ENCODE measurements at places on chromosomes 11 and 22.

DNA sequence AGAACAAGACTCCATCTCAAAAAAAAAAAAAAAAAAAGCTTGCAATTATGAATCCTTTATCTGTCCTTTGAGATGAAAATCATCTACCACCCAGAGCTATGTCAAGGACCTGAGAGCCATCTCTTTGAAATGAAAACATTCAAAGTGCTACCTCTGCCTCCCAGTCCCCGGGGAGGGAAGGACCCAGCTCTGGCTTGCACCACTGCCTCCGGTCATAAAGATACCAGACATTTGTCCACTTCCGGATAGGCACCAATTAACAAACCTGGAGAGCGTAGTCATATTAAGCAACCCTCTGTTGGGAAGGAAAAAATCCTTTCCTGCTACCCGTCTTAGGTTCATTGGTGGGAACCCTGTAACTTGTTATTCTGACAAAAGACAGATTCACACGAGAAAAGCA, 98.6 kb downstream of the ARHGAP8 start:
- no peak for DNase-seq

GRCh38 chr11:46356924-46357482, 9.7 kb downstream of the DGKZ start:
- DNase-seq, result peak; percentile 90

- peak; percentile 42 for DNase-seq
Measured at GRCh38 chr11:108135845-108136544, 14.6 kb downstream of the ACAT1 start.

DNA sequence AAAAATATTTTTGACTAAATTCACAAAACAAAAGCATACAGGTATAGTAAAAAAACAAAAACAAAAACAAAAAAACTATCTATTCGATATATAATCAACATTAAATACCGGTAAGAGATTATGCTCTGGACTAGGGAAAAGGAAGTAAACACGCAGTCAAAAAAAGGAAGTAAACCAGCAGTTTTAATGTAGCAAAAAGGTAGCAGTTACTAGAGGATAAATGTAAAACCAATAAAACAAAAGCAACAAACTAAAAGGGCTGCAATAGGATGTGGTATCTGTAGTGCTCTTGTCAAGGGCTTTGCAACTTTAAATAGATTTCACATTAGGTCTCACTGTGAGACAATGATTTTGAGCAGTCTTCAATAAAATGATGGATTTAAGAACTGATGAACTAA, 2.4 kb downstream of the TRIM22 start:
- no peak for DNase-seq

DNA sequence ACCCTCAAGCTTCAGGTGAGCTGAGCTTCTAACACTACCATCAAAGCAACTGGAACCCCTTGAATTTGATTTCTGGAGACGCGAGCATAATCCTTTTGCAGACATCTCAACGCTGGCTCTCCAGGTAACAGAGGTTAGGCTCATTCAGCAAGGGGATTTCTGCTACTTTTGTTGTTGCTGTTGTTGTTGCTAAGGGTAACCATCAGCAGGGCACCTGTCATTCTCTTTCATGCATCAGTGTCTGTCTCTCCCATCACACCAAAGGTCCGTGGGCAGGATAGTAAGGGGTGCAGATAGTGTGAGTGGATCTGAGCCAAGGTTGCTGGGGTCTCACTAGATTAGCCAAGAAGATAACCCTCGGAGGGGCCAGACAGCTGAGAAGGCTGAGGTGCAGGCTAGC, 90.3 kb downstream of the TP53I11 start:
- no peak for DNase-seq

GRCh38 chr11:5605849-5606248, 9.4 kb downstream of the TRIM6 start:
- peak; percentile 94 for DNase-seq

- no peak for DNase-seq
Measured at GRCh38 chr11:70030412-70030811, 47.7 kb upstream of the ANO1 start.

DNA sequence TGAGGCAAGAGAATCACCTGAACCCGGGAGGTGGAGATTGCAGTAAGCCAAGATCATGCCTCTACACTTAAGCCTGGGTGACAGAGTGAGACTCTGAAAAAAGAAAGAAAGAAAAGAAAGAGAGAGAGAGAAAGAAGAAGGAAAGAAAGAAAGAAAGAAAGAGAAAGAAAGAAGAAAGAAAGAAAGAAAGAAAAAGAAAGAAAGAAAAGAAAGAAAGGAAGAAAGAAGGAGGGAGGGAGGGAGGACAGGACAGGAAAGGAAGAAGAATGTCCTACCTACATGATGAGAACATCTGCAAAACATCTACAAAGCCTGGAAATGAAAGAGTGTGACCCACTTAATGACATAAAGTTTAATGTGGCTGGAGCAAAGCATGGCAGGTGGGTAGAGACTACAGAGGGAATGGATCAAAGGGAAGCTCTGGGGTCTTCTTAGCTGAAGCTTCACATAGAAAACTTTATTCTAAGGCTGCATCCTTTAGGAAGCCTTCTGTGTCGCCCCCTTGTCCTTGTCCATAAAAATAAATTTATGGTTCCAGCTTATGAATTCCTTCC, 112.3 kb upstream of the ASPHD2 start:
- DNase-seq, result no peak

DNA sequence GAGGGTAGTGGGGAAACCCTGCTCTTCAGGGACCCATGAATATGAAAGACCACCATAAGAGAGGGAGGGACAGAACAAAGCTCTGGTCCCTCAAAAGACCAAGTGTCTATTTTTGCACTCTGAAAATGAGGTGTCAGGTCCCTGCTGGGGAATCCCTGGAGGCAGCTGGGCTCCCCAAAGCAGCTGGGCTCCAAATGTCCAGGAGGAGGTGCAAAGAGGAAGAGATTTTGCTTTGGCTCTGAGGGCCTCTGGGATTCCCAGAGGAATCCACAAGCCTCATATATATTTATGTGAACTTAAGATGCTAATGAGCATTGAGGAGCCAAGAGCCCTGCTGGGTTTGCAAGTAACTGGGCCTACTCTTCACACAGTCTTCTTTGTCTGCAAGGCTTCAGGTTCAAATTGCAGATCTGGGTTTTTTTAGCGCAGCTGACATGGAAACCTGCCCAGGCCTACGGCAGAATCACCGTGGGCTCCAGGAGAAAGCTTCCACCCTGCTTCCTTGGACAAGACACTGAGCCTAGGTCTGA, 26.0 kb downstream of the CLMP start:
- DNase-seq, result no peak

DNA sequence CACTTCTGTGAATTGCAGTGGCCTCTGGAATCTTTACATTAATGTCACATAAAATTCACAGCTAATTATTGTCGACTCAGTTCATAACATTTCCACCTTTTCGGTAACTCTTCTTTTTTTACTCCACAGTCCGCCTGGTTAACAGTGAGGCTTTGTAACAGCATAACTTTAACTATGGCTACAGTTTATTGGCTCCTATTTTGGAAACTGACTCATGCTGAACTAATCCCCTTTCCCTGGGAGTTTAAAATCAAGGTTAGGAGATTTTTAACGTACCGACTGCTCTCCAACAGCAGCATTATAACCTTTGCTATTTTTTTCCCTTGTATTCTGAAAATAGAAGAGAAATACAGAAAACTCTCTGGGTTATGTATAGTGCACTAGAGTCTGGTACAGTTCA, 3.2 kb upstream of the POGLUT3 start:
- no peak for DNase-seq

DNA sequence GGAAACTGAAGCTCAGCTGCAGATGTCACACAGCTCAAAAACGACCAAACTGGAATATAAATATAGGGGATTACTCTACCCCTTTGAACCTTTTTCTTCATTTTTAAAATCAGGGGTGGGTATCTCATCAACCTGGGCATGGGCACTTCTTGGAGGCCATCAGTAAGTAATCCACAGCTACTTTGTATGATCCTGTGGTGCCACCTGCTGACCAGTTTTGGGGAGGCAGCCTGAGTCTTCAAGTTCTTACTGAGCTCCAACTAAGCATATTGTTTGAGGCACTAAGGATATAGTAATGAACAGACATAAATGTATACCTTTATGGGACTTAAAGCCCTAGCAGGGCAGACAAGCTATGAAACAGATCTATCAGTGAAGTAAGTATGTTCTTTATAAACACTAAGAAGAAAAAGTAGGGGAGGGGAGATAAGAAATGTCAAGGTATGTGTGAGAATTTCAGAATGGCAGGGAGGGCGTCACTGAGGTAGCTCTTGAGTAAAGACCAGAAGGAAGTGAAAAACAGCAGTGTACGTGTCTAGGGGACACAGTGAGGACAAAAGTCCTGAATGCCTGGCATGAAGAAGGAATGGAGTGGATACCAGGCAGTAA, 18.4 kb downstream of the TUB start:
- peak; percentile 86 for DNase-seq

GRCh38 chr11:46222490-46223251, 54.8 kb upstream of the CREB3L1 start:
- DNase-seq, result no peak

GRCh38 chr22:41248314-41248713, 7.6 kb upstream of the CHADL start:
- no peak for DNase-seq

DNA sequence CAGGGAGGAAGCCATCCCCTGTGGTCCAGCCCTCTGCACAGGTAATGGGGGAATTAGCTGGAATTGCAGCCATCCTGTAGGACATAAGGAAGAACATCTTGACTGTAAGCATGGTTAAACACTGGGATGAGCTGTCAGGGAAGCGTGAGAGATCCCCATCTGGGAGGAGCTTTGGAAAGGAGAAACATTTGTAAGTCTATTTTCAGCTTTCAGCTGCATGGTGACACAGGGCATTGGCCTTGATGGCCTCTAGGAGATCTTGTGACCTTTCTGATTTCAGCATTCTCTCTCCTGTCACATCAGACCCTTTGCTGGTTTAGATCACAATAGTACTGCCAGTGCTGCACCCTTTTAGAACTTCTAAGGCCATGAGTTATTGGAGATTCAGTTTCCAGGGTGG, 47.1 kb downstream of the BCR start:
- DNase-seq, result peak; percentile 48

- DNase-seq, result peak; percentile 5
Measured at GRCh38 chr11:62958547-62959421, 26.0 kb downstream of the SLC22A6 start.

- DNase-seq, result no peak
Measured at GRCh38 chr11:121323046-121323607, 30.6 kb downstream of the SC5D start.

DNA sequence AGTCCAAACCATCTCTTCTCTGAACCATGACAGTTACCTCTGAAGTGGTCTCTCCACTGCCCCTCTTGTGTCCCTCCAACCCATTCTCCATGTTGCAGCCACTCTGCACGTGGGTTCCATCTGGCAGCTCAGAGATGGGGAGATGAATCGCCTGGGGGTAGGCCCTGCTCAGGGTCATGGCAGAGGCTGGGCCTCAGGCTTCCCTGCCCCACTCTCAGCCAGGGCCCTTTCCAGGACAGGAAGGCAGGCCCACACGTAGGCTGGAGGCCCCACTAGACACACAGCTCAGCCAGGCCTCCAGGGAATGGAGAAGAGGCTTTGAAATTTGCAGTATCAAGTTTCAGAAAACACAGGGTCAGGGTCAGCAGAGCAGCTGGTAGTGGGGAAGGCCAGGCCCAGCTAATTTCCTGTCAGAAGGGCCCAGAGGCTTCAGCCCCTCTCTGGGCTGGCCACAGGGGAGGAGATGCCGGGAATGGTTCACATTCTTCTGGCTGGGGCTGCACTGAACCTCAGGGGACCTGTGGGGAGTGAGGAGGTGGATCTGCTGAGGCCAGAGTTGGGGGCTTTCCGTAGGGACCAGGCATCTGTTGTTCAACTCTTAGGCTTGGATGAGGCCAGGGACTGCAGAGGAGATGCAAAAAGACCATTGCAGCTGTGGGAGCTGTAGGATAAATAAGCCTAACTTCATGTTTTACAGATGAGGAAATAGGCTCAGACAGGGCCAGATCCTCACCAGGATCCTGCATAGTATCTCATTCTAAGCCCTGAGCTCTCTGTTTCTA, 101.6 kb downstream of the SWAP70 start:
- no peak for DNase-seq

GRCh38 chr11:46149342-46149741, 28.1 kb upstream of the PHF21A start:
- DNase-seq, result no peak

- no peak for DNase-seq
Measured at GRCh38 chr22:20429254-20430100, 8.1 kb downstream of the SCARF2 start.

GRCh38 chr11:71064702-71065515, 187.5 kb downstream of the SHANK2 start:
- no peak for DNase-seq

DNA sequence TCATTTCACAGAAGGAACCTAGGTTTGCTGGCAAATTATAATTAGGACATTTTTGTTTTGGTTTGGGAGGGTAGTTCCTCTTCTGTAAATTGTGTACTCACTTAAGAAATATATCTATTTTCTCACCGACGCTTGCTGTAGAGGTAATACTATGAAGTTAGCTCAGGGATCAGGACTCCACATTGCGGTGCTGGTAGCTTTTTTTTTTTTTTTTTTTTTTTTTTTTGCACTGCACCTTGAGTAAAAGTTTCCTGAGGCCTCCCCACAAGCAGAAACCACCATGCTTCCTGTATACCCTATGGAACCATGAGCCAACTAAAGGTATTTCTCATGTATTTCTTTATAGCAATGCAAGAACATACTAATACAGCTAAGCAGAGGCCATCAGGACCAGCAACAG, 14.7 kb downstream of the UBTFL1 start:
- no peak for DNase-seq

DNA sequence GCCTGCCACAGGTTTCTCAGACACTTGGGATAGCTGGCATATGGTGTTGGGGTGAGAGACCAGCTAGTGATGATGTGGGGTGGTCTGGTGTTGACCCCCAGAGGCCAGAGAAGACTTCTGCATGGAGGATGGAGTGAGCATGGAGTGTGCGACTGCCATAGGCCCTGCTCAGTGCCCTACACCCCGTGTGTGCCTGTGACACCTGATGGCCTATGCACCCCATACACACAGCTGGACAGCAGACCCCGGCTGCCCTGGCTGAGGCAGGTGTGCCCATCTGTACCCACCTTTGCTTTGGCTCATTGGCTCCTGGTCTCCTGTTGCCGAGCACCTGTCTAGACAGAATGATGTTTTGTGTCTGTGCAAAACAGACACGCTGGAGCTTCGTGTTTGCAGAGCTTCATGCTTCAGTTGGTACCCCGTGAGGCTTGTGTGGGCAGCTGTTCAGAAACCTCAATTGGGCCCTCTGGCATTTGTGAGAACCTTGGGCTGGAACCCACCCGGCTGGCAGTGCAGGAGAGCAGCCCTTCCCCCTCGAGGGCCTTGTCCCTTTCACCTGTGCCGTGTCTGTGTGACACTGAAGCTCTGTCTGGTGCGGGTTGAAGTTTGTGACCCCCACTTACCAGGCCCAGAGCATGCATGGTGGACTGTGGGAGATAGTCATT, 27.6 kb downstream of the BCR start:
- DNase-seq, result no peak
